ENCODE measurements at places on chromosomes 11 and 22.

GRCh38 chr11:68988491-68988890 is 7.7 kb upstream of the MRGPRD start:
- DNase-seq: no peak

- DNase-seq: no peak
Observed at GRCh38 chr11:121134741-121135312, 33.8 kb downstream of the TECTA start.

GRCh38 chr11:73308003-73308960 is at the start of gene ARHGEF17:
Gene ARHGEF17 (plus strand): TSS chr11:73308276. CDS start chr11:73308639, 363 bp downstream.
- no peak for DNase-seq

DNA sequence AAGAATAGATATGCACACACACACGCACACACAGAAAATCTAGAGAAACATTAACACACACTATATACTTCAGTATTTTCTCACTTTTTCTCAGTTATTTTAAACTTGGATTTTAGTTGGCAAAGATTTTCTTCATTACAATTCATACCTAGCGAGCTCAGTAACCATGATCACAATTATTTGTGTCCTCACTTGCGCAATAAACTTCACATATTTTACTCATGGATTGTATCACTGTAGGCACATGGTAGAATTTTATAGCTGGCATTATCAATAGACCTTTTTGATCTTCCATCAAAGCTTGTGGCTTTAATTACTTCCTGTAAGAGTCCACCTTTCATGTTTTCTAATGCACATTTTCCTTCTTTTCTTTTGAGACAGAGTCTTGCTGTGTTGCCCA is 4.8 kb upstream of the XKR3 start:
- DNase-seq: no peak

DNA sequence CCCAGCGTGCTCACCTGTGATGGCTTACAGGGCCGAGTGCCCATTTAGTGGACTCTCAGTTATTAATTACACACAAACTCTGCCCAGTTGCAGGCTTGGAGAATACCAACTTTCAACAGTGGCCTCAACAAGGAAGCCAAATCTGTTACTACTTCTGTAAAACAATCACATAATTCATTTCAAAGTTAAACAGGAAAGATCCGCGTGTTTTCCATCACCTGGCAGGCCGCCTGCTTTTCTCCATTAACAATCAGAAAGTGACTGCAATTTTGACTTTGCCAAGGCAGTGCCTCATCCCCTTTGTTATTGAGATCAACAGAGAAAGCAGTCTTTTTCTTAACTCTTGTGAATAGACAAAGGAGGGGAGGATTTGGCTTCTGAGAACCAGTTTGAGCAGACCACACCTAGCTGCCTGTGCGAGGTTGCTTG is 77.7 kb downstream of the BARX2 start:
- DNase-seq: no peak

GRCh38 chr11:68037411-68038225 is 1.2 kb upstream of the TCIRG1 start:
- DNase-seq: no peak

- no peak for DNase-seq
Observed at GRCh38 chr22:39418696-39419095, 19.1 kb downstream of the TAB1 start.

DNA sequence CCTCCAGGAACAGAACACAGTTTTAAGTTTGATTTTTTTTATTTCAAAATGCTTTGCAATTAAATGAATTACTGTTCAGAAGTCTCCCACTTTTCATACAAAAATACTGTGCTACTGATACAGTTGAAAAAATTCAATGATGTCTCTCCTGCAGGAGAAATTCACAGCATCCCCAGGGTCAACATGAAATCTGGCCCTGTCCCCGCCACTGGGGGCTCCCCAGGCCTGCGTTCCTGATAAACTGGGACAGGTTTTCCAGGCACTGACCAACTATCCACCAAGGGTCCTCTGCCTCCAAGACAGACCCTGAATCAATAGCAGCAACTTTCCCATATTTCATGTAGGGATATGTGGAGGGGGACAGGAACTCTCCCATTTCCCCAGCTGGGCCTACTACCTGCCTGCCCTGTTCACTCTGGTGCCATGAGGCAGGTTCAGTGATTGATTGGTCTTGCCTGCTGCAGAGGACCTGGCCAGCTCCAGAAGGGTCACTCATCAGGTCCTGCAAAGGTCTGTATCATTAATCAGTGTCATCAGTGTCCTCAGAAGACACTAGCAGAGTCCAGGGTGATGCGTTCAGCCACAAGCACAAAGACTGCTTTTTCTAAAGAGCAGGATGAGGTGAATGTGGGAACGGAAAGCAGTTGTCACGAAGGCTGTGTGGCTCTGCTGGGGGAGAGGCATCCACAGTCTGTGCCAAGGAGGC is 43.4 kb downstream of the PISD start:
- DNase-seq: no peak

- no peak for DNase-seq
Observed at GRCh38 chr11:120827820-120828219, 196.1 kb upstream of the TBCEL start.

DNA sequence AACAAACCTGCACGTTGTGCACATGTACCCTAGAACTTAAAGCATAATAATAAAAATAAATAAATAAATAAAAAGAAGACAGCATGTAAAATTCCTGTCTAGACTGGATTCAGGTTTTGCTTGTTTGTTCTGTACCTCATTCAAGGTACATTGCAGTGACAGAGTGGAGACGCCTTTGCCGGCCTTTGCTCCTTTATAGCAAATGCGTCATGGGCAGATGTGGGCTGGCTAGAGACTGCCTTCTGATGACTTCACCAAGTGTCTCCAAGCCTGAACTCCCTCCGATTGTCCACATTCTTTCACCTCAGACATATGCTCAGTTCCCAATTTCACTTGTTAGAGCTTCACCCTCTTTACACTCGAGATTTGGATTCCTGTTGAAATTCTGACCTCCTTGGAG is 147.8 kb upstream of the ARHGAP20 start:
- DNase-seq: no peak

- peak; percentile 38 for DNase-seq
Observed at GRCh38 chr11:71086687-71087258, 165.6 kb downstream of the SHANK2 start.

- DNase-seq: no peak
Observed at GRCh38 chr11:9775398-9775779, 111.5 kb downstream of the SWAP70 start.

DNA sequence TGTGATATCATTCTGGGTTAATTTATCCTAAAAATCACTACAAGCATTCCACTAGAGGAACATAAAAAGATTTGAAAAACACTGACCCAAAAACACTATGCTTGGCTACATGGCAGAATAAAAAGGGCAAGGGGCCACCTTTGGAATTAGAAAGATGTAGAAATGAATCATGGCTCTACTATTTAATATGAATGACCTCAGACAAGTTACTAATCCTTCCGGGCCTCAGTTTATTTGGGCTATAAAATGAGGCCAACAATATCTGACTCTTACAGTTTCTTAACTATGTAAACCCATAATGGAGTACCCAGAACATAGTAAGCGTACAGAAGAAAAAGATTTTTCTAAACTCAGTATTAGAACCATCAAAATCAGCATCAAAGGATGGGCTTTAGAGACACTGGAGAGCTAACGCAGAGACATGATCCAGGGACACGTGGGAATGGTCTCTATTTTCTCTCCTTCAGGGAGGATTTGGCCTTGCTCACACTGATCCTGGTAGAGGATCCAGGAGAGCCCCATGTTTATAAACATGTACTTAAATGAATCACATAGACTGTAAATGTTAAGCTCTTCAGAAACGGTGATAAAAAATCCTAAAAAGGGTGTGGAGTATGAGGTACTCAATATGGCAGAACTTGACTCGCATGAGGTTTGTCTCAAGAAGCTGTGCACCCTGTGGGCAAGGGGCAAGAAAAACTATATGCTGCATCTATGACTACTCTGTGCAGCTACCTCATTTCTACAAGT is 288.4 kb upstream of the PITPNB start:
- no peak for DNase-seq

DNA sequence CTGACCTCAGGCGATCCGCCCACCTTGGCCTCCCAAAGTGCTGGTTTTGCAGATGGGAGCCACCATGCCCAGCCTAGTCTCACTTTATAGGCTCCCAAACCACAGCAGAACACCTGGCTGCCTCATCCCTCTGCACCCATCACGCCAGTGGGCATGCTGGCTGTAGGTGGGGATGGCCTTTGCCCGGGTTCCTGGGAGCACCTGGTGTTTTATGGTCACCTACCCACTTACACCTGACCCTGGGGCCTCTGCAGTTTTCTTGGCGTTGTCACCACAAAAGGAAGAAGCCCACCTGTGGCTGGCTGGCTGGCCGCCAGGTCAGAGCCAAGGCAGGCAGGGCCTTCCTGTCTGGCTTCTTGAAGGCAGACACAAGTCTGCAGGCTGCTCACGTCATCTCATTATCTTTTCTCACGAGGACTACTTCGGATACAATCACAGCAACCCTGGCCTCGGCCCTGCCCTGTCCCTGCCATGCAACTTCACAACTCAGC is 8.2 kb downstream of the RRP7A start:
- no peak for DNase-seq

GRCh38 chr22:38965614-38966379 is 8.4 kb downstream of the APOBEC3A start:
- no peak for DNase-seq

DNA sequence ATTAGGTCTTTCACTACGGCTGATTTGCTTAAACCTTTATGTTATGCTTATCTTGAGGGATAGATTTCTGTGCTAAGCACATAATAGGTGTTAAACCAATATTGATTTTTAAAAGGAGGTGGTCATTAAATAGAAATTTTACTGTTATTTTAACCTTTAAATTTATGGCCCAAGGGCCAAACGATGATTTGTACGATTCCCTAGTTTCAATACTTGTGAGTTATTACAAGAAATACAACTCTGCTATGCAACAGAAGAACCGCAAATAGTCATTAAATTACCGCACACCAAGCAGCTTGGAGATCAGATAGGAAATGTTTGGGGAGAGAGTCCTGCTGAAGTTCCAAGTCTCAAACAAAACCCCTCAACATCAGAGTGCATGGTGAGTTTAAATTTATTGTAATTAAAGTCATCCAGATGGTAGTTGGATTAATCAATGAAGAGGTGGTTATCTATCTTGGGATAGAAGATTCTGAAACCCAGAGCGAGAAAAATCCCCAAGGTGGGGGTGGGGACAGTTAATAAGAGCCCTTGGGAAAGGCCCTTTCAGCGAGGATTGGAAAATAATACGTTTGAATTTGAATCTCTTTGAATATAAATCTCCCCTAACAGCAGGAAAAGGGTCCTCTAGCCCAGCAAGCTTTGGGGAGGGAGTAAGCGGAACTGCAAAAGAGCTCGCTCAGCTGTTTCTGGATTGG is 805 bp upstream of the QSER1 start:
- DNase-seq: no peak

All from renal cortex interstitium (tissue), 15 donors.